IMR-90 (cell line): ENCODE measurements at places on chromosomes 5 and 9. TPM values are rescaled to one million over a fixed set of nuclear protein-coding genes. Genes with fewer than 3 reads are reported as not detected.

DNA sequence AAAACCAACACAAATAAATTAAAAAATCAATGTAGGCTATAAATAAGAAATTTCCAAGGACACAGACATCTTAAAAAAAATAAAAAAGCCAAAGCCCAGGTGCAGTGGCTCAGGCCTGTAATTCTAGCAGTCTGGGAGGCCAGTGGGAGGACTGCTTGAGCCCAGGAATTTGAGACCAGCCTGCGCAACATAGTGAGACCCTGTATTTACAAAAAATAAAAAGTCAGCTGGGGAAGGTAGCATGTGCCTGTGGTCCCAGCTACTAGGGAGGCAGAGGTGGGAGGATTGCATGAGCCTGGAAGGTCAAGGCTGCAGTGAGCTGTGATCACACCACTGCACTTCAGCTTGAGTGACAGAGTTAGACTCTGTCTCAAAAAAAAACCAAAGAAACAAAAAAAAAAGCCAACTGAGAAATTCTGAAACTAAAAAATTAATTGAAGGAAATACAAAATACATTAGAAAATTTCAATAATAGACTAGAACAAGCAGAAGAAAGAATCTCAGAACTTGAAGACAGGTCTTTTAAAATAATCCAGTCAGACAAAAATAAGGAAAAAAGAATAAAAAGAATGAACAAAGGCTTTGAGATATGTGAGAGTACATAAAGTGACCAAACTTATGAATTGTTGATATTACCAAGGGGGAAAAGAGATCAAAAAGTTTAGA, 149.5 kb upstream of the PANK3 start:
- no peak for DNase-seq

GRCh38 chr5:142861011-142861410, 90.8 kb downstream of the ARHGAP26 start:
- no peak for DNase-seq

- peak; percentile 91 for DNase-seq
Measured at GRCh38 chr5:95591490-95591901, 28.4 kb upstream of the GPR150 start.

DNA sequence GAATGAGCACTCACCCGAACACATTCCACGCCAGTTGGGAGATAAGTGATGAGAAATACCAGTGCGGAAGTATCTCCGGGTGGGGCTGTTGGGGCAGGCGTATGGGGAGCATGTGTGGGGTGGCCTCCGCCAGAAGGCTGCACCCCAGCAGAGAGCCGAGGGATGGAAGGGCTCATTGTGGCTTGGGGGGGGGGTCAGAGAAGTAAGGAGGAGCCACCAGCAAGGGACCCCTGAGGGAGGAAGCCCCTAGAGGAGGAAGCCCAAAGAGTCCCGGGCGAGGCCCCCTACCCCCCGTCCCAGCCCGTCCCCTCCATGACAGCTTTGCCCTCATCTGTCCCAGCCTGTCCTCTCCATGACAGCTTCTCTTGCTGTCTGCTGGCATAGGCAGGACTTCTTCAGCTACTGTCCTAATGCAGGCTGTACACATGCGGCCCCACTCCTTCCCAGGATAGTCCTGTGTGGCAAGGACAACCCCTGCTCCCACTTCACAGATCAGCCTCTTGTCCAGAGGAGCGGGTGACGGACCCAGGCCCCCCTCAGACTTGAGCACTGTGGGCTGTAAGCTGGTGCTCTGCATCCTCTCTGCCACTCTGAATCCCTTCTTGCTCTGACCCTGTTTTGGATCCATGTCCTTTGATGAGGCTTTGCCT, 239.6 kb downstream of the CACNA1B start:
- no peak for DNase-seq

ARID3C gene
- total RNA-seq: not detected in 2 replicates

RGS3 gene
- 51.8 and 53.3 TPM in 2 replicates for total RNA-seq

TEX10 gene
- total RNA-seq: 43.9 and 53.3 TPM in 2 replicates

PLPPR1 gene
- total RNA-seq: not detected in 2 replicates

DNA sequence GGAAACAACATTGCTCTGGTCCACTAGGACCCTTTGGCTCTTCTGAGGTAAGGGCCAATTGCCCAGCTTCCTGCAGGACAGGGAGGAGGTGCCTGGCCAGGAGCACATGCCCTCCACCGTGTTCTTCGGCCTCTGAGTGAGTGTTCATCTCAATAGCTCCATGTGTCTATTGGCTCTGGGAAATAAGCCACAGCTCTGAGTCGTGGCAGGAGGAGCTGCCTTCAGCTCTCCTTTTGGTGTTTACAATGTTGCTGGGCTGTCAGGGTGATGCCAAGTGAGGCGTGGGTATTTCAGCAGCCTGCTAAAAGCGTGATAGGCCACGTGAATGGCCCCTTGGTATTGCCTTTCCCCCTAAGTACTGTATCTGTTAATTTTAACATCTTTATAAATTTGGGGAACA, 26.6 kb downstream of the GADD45G start:
- no peak for DNase-seq

DNA sequence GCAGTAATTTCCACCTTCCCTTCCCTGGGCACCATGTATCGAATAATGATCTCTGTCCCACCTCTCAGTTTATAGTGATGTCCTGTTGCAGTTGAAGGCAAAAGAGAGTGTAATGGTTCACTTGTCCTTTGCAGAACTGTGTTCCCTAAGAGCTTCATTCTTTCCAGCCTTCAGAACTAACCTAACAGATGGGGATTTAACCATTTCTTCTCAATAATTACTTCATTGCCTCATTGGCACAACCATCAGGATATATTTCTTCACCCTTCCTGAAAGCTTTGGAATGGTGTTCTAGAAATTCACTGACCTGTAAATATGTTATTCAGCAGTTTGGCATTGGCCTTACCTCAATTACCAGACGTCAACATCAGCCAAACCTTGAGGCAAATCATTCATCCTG, 83.9 kb upstream of the PRRC1 start:
- no peak for DNase-seq

- DNase-seq: peak; percentile 78
Measured at GRCh38 chr5:149464796-149465489, 85.9 kb upstream of the IL17B start.

FOXD4L4 gene
- under 0.01 TPM in 1 of 2 replicates, not detected in the other for total RNA-seq

DNA sequence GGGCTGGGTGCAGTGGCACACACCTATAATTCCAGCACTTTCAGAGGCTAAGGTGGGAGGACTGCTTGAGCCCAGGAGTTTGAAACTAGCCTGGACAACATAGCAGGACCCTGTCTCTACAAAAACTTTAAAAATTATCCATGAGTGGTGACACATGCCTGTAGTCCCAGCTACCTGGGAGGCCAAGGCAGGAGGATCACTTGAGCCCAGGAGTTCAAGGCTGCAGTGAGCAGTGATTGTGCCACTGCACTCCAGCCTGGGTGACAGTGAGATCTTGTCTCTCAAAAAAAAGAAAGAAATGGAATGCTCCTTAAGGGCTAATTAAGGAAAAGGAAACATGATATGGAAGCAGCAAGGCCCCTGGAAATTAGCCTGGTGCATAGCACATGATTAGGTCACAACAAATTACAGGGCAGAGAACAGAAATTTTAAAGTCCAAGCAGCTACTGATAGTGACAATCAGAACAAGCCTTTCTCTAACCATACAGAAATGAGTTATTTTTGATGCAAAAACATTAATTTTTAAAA, 19.5 kb downstream of the ANKH start:
- DNase-seq: no peak

GRCh38 chr9:116064970-116065369, 88.6 kb upstream of the PAPPA start:
- DNase-seq: peak; percentile 22

- no peak for DNase-seq
Measured at GRCh38 chr9:126722922-126723806, 81.7 kb upstream of the ZBTB43 start.

CAMSAP1 gene
- total RNA-seq: 19.5 and 21.1 TPM in 2 replicates

GRCh38 chr5:154795235-154795596, 40.0 kb downstream of the LARP1 start:
- peak; percentile 17 for DNase-seq

DNA sequence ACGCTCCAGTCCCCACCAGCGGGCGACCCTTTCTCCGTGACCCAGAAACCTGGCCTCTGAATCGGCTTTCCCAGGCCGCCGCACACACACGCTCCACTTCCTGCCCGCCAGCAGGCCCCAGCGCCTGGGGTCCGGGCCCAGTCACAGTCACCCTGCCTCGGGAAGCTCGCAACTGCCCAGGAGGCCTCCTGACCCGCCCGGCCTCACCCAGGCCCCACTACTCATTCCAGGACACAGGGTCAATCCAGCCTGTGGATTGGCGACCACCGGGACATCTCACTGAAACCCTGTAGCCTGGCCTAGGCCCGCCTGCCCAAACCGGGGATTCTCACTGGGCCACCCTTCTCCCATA, 2.7 kb upstream of the IRX4 start:
- no peak for DNase-seq
